Stimulated activated CD8-positive, alpha-beta memory T cell treated with anti-CD3 and anti-CD28 coated beads, Interleukin-15, amount 100 ng/mL, for 48 hours (primary cell): ENCODE measurements at places on chromosomes 11 and 22.
A peak's percentile ranks its signal among the peaks of the same experiment; 100 is the strongest.

DNA sequence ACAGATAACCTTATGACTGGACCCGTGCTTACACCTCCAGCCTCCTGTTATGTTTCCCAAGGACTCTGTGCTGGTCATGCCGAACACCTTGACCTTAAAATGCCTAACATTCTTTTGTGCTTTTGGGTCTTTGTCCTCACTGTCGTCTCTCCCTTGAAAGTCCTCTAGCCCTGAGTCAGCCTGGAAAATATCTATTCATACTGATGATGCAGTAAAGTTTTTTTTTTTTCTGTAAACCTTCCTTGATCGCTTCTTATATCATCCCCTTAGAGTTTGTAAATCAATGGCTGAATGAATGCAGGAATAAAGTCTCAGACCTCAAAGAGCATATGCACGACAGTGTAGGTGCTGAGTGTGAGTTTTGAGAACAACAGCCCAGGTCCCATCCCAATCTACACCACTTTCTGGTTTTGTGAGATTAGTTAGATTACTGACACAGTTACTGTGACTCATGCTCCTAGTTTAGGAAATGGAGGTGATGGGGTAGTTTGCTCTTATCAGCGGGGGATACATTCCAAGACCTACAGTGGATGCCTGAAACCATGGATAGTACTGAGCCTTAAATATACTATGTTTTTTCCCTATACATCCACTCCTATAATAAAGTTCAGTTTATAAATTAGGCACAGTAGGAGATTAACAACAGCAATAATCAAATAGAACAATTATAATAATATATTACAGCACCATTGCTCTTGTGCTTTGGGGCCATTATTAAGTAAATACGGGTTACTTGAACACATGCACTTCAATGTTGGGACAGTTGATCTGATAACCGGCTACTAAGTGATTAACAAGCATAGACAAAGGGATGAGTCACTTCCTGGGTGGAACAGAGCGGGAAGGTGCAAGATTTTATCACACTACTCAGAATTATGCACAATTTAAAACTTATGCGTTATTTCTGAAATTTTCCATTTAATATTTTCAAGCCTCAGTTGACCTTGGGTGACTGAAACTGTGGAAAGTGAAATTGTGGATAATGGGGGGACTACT, 8.6 kb downstream of the TCN1 start:
- DNase-seq = no peak

DNA sequence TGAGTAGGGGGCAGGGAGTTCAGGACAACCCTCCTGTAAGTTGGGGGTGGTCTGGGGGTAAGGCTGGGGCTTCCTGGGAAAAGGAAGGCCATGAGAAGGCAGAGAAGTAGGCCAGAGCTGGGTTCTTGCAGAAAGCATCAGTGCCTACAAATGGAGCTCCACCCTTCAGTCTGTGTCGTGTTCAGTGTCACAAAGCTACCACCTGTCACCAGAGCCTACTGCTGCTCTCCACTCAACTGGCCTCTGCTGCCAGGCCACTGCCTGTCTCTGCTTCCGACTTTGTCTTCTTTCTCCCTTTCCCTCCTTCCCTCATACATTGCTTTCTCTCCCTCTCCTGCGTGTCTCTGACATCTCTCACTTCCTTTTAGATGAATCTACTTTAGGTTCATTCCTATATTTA, 3.4 kb upstream of the WBP2NL start:
- no peak for DNase-seq

GRCh38 chr11:97943493-97943892, 1077.3 kb upstream of the CNTN5 start:
- DNase-seq = no peak

- DNase-seq = no peak
Measured at GRCh38 chr11:123525097-123525496, 95.0 kb downstream of the GRAMD1B start.

DNA sequence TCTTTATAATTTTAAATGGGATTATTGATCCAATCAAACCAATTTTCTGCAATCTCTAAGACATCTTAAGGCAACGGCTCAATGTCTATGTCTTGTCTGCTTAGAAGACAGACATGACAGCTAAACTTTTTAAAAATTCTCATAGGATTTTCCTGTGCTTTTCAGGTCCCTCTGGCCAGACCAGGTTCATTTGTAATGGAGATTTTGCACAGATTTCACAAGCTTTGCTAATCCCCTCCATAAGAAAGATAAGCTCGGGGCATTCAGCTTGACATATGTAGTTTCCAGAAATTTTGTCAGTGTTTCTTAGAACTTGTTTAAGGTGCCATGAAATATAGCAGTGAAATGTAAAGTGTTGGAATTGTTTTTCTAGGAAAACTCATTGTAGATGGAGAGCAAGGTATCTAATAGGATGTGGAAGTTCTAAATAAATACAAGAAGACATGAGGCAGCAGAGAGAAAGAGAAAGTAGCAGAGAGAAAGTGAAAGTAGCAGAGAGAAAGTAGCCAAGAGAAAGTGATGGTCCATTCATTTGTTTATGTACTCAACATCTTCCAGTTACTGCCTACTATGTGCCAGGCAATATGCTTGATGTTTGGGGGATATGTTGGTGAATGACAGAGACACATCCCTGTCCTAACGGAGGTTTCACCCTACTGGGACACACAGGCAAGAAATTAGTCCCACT, 219.1 kb upstream of the ARHGAP42 start:
- no peak for DNase-seq

DNA sequence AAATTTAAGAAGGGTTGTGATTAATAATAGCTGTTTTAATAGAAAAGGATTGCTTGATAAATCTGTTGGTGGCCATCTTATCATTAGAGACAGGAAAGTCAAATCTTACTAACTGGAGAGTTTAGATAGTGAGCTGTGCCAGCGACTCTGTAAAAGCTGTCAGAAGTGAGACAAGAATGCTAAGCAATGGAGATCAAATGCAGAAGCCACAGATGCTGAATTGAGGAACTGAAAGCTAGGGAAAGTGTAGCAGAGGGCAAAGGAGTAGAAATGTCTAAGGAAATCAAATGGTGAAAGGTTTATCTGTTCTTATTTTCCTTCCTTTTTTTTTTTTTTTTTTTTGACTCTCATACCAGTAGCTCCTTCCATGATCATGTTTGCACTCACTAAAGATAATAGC, 13.7 kb downstream of the MS4A13 start:
- no peak for DNase-seq

GRCh38 chr22:27554106-27554811, 247.3 kb downstream of the MN1 start:
- DNase-seq = no peak

DNA sequence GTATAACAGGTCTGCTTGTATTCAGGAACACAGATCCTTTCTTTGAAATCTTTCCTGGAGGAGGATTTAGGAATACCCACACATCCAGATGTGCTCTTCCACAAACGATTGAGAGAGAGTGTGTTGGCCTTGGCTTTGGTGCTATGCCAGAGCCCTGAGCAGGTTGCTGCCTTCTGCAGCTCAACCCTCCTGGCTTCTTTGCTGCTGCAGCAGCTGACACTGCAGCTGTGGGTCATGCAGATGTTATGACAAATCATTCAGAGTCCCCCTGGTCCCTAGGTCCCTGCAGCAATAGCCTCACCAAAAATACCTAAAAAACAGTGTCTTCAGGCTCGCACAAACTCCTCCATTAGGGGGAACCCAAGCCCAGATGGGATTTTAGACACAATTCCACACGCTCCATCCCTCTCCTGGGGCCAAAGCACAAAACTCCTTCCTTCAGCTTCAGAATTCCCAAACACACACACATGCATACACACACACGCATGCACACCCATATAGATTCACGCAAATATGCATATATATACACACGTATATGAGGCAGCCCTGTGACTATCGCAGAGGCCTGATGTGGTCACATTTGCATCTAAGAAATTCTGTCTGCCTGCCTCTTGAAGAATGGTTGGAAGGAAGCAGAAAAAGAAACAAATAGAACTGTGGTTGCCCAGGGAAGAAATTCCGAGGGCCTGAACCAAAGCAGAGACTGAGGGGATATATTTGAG, 35.4 kb downstream of the SLN start:
- no peak for DNase-seq

DNA sequence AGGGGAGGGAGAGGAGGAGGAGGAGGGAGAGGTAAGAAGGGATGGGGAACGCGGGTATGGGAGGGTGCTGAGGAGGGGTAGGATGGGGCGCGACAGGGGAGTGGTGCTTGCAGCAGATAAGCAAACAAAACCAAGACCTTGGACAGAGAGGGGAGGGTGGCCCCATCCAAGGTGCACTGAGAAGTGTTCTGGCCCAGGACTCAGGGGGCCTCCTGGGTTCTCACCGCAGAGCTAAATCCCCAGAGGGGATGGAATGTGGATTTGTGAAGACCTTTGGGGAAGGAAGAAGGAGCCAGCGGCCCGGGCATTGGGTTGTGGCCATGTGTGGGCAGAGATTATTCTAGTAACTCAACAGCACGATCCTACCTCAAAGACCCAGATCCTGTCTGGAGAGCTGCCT, 90.9 kb upstream of the LINC01488 start:
- DNase-seq = no peak

DNA sequence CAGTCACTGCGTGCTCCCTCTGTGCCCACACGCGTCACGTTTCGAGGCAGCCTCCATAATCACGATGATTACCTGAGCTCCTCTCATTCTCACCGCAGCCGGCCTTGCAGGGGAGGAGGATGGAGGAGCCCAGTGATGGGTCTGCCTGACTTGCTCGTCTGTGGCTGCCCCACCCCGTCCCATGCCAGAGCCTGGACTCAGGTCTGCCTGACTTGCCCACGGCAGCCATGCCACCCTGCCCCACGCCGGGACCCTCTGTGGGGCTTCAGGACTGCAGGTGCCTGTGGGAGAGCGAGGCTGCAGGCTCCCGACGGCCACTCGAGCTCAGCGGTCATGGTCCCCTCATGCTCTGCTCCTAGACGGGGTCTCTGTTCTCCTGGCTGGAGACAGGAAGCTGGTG, 1025.1 kb downstream of the BRD1 start:
- no peak for DNase-seq

GRCh38 chr11:18754308-18754707, 28.3 kb upstream of the IGSF22 start:
- no peak for DNase-seq

DNA sequence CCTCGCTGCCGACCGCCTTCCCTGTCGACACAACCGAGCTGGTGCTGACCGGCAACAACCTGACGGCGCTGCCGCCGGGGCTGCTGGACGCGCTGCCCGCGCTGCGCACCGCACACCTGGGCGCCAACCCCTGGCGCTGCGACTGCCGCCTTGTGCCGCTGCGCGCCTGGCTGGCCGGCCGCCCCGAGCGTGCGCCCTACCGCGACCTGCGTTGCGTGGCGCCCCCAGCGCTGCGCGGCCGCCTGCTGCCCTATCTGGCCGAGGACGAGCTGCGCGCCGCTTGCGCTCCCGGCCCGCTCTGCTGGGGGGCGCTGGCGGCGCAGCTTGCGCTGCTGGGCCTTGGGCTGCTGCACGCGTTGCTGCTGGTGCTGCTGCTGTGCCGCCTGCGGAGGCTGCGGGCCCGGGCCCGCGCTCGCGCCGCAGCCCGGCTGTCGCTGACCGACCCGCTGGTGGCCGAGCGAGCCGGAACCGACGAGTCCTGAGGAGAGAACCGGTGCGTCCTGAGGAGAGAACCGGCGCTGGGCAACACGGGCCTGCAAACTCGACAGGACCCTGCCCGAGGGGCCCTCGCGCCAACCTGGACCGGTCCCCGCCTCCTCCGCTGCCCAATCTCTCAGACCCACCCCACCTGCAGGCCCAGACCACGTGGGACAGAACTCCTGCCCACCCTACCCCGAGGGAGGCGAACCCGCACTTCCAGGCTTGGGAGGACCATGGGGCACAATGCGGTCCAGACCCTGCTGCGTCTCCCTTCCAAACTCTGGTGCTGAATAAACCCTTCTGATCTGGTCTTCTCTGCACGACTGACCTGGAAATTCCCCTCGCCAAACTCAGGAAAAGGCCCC, 866 bp downstream of the GP1BB start:
- peak; percentile 45 for DNase-seq

- no peak for DNase-seq
Measured at GRCh38 chr11:100855466-100856067, 168.5 kb downstream of the ARHGAP42 start.

GRCh38 chr11:117997823-117998579, 11.8 kb downstream of the IL10RA start:
- DNase-seq = no peak

GRCh38 chr22:45980268-45980570, 3.3 kb upstream of the WNT7B start:
- DNase-seq = no peak

DNA sequence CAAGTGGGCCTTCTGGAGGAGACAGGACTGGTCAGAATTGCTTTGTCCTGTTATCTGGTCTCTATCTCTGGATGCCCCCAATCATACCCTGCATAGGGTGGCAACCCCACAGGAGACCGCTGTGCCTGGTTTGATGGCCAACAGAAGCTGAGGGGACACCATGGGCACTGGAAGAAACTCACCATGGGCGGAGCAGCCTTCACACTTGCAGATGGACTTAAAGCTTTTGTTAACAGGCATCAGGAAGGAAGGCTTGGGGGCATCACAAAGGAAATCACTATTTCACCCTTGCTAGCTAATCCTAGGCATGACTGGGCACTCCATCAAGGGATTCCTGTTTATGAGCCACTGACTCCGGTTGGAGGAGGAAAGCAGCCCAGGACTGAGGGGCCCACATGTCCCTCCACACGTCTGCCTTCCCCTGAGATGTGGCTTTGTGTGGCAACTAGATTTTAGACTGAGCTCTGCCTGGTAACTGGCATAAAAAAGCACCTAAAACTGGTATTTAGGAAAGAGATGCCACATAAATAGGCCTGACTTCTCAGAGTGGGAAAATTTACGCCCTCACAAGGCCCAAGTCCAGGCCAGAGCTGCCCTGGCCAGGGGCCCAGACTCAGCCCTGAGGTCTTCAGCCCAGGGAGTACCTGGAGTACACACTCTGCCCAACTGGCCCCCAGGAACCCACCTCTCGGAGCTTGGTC, 57.0 kb upstream of the LYVE1 start:
- no peak for DNase-seq

DNA sequence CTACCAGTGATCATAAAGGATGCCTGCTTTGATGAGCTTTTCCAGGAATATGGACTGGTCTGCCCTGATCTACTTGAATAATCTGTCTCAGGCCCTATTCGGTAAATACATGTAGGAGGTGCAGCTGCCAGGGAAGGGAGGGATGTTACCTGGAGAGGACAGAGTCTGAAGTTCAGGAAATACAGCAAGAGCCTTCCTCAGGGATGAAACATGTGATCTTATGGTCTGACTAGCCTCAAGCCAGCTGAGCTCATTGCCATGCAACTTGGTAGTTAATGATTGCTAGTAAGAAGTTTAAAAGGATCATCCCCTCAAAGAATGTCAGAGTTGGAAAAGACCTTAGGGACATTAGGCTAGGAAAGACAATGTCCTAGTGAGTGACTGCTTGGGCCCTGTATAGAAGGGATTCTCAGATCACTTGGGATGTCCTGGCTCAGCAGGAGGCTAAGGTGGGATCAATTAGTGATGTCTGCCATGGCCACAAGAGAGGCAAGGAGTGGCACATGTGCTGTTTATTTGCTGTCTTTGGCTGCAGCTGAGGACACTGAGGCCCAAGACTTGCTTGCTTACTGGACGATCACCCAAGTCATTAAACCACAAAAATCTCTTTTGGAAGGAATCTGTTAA, 18.5 kb downstream of the PTPRJ start:
- no peak for DNase-seq

- DNase-seq = no peak
Measured at GRCh38 chr11:7593481-7593880, 79.7 kb downstream of the PPFIBP2 start.
